ENCODE measurements at places on chromosomes 1 and 21.

DNA sequence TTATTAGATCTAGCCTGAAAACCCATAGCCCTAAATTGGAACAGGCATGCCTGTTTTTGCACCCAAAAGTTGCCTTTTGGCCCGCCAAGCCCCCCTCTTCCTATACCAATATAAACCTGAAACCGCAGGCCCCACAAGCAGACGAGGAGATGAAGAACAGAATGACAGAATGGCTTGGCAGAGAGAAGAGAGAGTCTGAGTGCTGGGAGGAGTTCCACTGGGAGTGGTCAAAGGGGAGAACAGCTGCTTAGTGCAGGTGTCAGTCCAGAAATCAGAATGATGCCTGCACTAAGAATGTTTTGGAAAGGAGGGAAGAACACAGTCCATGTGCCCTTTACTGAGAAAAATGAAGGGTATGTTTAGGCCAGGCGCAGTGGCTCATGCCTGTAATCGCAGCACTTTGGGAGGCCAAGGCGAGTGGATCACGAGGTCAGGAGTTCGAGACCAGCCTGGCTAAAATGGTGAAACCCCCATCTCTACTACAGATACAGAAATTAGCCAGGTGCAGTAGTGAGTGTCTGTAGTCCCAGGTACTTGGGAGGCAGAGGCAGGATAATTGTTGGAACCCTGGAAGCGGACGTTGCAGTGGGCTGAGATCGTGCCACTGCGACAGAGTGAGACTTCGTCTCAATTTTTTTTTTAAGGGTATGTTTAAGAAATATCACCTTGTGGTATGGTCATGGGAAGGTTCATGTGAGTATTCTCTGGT is 9.4 kb downstream of the DYRK1A start:
- no peak for DNase-seq

DNA sequence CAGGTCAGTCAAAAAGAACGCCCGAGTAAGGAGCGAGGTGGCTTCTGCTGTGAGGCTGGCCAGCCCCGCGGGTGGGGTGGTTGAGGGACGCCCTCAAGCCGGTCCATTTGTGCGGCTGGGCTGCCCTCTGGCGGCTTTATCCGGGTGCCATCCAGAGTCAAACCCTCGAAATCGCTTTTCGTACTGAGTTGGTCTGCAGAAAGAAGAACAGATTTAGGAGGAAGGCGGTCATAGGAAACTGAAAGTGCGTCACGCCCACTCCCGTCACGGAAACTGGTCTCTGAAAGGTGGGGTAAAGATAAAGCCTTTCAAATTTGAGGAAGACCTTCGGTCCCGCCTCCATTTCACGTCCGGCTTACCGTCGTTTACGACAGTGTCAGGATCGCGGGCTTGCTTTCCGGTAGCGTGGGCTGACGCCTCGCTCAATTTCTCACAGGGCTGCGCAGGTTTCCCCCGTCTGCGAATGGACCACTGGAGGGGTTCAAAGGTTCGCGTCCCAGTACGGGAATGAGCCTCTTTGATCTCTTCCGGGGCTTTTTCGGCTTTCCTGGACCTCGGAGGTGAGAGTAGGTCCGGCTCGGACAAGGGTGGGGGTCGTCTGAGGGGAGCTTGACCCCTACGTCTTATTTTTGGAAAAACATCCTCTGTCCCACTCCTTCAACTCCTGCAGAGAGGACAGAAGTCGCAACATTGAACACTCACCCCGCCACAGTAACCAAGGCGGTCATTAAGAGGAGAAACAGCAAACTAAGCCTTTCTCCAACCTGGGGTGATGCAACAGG is at the start of gene HAX1:
HAX1 (plus strand) TSS at position 413 of the 782 bp plus-strand sequence; CDS start at position 508, 95 bp downstream.
- peak; percentile 91 for DNase-seq

GRCh38 chr1:107139833-107140702 is 771 bp upstream of the NTNG1 start:
- DNase-seq = peak; percentile 27

DNA sequence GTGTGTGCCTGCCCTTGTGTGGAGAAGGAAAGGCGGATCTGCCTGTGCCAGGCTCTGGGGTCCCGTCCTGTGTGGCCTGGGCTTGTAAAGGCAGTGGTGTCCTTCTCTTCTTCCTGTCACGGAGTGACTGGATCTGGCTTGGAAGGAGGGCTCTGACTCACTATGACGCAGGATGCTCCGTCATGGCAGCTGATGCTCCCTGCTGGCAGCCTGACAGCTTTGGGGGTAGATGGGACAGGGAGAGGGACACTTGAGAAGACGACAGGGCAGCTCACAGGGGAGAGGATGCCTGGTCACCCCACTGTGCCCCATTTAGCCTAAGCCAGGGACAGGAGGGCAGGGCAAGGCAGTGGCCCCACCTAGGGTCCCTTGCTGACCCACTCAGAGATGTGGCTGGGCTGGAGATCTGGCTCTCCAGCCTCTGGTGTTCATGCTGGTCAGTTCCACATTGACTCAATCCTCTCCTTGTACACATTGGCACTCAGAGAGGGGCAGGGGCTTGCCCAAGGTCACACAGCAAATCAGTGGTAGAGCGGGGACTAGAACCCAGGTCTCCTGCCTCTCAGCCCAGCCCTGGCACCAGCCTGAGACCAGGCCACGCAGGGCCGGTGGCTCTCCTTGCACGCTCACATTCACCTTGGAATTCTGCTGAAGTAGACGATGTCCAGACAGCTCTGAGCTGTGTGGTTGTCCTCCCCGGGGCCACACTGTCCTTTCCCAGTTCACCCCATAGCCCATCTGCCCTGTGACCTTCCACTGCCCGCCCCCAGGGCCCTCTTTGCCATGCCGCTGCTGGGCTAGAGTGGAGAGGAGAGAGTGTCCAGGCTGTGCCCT is 2.8 kb upstream of the FAM131C start:
- no peak for DNase-seq

DNA sequence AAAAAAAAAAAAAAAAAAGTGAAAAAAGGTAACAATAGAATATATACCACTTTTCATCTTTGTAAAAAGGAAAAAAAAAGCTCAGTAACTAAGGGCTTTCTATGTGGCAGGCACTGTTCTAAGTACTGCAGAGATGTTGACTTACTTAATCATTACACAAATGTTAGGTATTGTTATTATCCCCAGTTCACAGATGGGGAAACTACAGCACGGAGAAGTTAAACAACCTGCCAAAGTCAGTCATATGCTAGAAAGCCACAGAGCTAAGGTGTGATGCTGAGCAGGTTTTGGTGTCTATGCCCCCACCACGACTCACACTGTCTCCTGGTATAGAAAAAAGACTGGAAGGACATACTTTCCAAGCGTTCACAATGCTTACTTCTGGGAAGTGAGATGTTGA is 6.6 kb upstream of the PNRC2 start:
- DNase-seq = no peak

- no peak for DNase-seq
Observed at GRCh38 chr1:233433436-233434210, 106.1 kb downstream of the MAP3K21 start.

- no peak for DNase-seq
Observed at GRCh38 chr1:55741516-55741915, 526.4 kb upstream of the USP24 start.

- DNase-seq = no peak
Observed at GRCh38 chr1:168520832-168521231, 23.0 kb downstream of the XCL2 start.

DNA sequence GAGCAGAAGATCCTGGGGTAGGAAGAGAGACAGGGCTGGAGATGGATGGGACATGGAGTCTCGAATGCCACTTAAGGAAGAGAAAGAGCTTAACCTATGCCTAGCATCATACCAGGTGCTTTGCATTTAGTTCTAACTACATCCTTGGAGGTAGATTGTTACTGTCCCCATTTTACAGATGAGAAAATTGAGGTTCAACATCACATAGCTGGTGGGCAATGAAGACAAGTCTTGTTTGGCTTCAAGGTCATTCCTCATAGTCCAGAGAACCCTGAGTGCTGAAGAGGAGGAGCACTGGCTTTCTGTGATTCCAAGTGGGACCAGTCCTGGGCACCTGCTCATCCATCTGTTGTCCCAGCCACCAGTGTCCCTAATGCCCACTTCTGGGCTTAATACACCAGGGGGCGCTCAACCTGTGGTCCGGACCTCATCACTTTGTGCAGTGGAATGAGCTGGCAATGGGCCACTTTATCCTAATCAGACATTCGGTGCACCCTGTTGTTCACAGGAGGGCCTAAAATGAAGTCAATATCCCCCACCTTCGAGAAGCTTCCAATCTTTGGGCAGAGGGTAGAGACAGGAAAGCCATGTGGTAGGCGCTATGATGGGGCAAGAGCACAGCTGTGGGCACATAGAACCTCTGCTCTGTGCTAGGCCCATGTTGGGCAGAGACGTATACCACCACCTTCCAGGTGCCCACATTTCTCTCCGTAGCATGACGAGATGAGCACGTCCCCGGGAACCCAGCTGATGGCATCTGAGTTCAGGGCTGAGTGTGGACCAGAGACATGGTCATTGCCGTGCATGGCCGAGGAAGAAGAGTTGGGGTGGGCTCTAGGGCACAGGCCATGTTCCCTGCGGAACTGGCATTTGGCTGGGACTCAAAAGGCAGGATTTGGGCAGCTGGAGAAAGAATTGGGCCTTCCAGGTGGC is 9.2 kb downstream of the RPS6KA1 start:
- DNase-seq = no peak

- DNase-seq = no peak
Observed at GRCh38 chr1:231630558-231631205, 4.1 kb downstream of the DISC1 start.

GRCh38 chr1:184118046-184118445 is 66.5 kb downstream of the TSEN15 start:
- no peak for DNase-seq

DNA sequence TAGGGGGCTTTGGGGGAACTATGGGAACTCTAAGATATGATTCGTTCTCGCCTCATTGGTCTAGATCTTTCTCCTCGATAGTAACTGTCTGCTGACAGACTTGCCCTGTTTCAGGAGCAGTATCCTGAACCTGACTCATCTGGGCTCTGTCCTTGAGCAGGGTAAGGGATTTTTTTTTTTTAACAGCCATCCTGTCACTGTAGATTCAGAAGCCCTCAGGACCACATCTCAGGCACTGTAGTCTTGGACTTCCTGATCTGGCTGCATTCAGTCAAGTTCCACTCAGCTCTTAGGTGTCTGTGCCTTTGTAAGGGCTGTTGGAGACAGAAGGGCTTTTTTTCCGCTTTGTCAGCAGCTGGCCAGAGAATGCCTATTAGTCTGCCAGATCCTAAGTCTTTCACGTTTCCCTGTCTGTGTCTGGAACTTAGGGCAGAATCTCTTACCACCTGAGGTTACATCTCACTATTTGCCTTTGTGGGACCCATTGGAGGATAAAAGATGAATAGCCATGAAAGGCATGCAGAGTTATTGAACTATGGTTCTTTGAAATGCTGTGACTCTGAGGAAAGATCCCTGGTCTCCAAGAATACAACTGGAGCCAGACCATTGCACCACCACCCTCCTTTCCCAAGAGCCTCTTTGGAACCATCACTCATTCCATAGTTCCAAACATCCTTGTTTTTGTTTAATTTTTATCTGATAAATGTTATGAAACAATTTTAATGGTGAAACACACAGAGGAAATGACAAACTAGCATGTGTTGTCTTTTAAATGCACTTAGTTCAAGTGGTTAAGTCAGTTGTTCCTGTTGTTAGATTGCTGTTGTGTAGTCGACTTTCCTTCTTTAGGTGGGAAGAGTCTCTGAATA is 49.7 kb upstream of the MACF1 start:
- DNase-seq = no peak

DNA sequence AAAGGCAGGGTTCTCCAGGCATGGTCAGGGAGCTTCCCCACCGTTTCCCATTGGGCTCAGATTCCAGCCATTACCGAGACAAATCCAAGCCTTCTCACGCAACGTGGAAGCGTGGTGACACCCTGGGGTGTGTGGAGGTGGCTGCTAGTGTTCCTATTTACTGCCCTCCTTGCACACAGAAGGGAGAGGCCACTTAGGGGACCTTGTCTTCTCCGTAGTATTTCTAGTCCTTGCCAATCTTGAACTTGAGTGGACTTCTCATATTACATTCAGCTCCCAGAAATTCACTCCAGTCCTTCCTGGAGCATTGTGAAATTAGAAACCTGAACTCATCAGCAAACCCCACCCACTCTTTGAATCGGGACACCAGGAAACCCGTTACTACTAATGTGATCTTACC is 131.6 kb downstream of the AJAP1 start:
- no peak for DNase-seq

GRCh38 chr1:77281491-77282186 is at the start of gene AK5:
AK5 (plus strand) TSS chr1:77282019; CDS start chr1:77282314, 295 bp downstream.
- DNase-seq = peak; percentile 25

- DNase-seq = no peak
Observed at GRCh38 chr1:159771127-159771895, 9.5 kb upstream of the DUSP23 start.

- peak; percentile 19 for DNase-seq
Observed at GRCh38 chr1:46535063-46535462, 16.4 kb downstream of the KNCN start.

DNA sequence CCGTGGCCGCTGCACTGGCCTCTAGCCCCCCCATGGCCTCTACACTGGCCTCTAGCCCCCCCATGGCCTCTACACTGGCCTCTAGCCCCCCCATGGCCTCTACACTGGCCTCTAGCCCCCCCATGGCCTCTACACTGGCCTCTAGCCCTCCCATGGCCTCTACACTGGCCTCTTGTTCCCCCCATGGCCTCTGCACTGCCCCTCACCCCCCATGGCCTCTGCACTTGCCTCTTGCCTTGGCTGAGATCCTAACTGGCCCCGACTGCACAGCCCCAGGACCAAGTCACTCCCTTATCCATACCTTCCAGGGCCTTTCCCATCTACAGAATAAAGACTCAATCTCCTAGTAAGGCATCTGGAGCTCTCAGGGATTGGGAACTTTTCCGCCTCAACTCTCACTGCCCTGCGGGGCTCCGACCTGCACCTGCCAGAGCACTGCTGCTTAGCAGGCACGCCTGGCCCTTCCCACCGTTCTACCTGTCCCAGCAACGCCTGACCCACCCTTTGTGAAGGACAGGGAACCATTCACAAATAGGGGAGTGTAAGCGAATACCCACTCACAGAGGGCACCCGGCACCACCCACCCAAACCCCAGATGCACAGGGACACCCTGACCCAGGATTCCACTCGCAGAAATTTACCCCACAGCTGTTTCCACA is 38.8 kb downstream of the ACOT7 start:
- no peak for DNase-seq

DNA sequence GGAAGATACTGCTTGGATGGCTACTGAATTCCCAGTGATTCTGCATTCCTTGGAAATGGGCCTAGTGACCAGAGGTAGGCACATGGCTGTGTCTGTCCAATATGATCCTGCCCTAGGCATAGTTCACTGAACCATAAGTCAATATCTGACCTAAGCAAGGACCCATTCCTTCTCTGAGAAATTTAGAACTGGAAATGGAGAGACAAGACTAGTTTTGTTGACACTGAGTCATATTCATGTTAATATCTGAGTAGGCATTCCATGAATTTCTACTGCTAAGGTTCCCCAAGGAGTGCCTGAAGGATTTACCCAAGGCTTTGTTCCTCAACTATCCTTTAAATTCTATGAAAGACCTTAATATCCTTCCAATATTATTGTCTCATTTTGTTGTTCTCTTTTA is 329.8 kb upstream of the BEND5 start:
- DNase-seq = no peak

GRCh38 chr1:18309552-18310155 is 171.1 kb upstream of the KLHDC7A start:
- no peak for DNase-seq

Measured in CD4-positive, alpha-beta T cell (primary cell).